Motor neuron (in vitro differentiated cells): ENCODE measurements at places on chromosomes 6 and 20.

GRCh38 chr6:139800837-139801236 lies 426.4 kb upstream of the CITED2 start:
- no peak for ATAC-seq

DNA sequence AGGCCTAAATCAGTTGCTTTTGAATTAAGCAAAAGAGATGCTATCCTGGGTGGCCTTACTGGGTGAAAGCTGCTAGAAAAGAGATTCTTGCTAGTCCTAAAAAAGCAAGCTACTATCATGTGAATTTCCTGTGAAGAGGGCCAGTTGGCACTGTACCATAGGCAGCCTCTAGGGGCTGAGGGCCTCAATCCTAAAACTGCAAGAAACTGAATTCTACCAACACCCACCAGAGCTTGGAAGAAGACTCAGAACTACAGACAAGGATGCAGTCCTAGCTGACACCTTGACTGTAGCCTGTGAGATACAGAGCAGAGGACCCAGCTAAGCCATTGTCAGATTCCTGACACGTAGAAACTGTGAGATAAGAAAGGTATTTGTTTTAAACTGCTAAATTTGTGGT lies 24.5 kb downstream of the CLIC5 start:
- no peak for ATAC-seq

GRCh38 chr6:148761527-148762011 lies 14.7 kb downstream of the UST start:
- ATAC-seq, result peak; percentile 6

- no peak for ATAC-seq
These were observed 811.1 kb downstream of the EYS start for GRCh38 chr6:64895945-64896344.

GRCh38 chr20:39210341-39211036 lies 248.3 kb downstream of the DHX35 start:
- ATAC-seq, result no peak

DNA sequence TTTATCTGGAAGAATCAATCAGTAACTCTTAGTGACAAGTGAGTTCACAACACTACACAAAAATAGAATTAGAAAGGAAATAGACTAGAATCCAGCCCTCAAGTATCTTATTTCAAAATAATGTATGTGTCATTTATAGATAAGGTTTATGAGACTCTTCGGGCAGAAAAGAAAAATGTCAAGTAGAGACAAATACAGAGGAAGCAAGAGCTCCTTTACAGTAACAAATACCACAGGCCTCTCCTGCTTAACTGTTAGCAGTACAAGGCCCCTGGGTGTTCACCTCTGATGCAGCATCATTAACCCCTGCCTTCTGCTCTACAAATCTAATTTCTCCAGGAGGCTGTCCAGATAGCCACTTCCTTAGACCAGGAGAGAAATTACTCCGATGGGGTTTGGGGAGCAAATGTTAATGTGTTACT lies 76.7 kb downstream of the UBE3D start:
- ATAC-seq, result no peak

GRCh38 chr6:113786168-113786567 lies 71.0 kb upstream of the MARCKS start:
- no peak for ATAC-seq

DNA sequence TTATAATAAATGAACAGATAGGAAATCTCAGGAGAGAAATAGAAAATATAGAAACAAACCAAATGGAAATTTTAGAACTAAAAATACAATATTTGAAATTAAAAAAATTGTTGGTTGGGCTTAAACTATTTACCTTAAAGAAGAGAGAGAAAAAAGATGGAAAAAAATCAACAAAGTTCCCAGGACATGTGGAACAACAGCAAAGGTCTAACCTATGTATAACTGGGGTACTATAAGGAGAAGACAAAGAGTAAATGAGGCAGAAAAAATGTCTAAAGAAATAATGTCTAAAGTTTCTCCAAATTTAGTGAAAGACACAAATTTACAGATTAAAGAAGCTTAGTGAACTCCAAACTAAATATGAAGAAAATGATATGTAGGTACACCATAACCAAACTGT lies 41.1 kb upstream of the ZBTB24 start:
- no peak for ATAC-seq

- no peak for ATAC-seq
These were observed 409.6 kb upstream of the CHD6 start for GRCh38 chr20:42027746-42028268.

- ATAC-seq, result no peak
These were observed 22.0 kb downstream of the ACSS1 start for GRCh38 chr20:25035921-25036320.

DNA sequence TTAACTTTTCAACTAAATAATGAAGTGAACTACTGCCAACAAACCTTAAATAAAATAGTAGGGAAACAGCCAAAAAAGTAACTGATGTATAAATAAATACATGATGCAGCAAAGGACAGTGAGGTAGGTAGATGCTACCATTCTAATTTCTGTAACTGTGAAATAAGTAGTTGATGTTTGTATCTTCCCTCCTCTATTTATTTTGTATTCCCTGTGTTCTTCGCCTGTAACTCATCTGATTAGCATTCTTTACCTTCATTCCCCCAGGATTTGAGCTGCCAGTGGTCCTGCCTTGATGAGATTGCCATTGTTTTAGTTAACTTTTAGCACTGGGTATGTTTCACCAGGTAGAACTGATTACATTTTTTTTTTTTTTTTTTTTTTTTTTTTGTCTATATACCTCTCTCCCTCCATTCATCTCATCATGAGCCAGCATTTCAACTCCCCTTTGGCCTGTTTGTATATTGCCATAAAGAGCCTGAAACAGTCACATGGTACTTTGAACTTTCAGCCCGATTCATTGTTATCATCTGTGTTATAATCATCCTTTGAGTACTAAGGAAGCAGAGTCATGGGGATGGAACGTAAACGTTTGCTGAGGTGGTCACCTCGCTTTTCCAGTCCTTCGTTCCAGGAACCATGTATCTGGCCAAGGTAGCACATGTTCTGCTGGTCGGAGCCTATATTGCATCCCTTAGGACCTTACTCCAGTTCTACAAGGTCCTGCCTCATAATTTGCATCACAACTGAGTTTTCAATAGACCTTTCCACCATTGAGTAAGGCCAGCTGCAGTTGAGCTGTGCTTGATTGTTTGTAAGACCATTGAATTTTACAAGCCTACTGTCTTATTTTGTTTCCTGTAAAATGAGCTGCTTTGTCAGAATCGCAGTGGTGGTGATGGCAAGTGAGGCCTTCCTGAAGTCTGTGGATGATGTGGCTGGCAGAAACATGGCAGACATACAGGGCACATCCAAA lies 107.6 kb downstream of the JAG1 start:
- ATAC-seq, result no peak

- ATAC-seq, result peak; percentile 29
These were observed 6.9 kb upstream of the PPP1R3G start for GRCh38 chr6:5078121-5078669.

DNA sequence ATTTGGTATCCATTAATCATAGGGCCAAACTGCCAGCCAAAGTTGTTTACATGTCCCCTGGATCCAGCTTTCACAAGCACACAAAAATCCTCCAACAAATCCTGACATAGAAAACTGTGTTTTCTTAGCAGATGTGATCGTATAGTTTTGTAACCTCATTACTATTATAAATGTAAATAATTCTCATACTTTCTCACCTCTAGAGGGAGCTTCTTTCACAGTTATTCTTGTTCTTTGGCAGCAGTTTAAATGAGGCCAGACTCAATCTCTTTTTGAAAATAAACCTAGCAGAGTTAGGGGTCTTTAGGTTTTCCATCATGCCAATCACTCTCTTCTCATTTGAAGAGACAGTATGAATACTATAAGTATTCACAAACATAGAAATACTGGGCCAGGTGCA lies 17.0 kb upstream of the ZNF318 start:
- ATAC-seq, result no peak

DNA sequence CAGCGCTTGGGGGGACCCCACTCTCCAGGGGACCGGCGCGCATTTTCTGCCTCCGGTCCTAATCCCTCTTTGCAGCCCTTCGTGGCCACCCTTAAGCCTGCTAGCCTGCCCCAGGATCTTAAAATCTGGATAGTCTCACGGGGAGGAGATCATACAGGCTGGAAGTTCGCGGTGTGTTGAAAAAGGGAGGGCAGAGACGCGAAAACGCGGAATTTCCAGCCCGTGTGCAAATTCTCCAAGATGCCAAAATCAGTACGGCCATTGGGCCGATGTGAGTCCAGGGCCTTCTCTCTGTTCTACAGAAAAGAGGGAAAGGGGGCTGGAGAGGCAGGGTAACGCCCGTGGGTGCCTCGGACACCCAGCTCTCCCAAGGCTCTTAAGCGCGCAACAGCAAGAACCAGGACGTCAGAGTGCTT lies 9.4 kb downstream of the NR2E1 start:
- no peak for ATAC-seq

DNA sequence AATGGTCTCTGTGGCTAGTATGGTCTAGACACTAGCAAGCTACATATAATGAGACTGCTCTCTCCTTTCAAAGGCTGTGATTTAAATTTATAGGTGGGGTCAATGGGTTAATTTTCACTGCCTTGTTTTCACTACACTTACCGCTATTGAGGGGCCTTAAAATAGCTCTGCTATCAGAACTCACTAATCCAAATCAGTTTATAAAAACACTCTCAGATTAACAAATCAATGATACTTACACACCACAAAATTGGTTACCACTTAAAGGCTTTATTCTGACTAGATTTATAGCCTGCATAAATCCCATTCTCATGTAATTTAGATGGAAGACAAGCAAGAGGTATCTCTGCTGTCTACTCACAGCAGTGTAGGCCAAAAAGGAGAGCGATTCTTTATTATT lies 313.0 kb upstream of the AGPAT4 start:
- peak; percentile 85 for ATAC-seq

DNA sequence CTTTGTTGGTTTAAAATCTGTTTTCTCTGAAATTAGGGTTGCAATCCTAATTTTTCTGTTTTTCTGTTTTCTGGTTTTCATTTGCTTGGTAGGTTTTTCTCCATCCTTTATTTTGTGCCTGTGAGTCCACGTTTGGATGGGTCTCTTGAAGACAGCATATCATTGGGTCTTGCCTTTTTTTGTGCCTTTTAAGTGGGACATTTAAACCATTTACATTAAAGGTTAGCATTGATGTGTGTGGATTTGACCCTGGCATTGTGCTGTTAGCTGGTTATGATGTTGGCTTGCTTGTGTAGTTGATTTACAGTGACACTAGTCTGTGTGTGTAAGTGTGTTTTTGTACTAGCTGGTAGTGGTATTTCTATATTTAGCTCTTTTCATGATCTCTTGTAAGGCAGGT lies 28.0 kb upstream of the CST5 start:
- no peak for ATAC-seq

- no peak for ATAC-seq
These were observed 138.3 kb upstream of the INSM1 start for GRCh38 chr20:20229595-20229994.

- ATAC-seq, result peak; percentile 36
These were observed 230.7 kb upstream of the MARCKS start for GRCh38 chr6:113626475-113626874.

DNA sequence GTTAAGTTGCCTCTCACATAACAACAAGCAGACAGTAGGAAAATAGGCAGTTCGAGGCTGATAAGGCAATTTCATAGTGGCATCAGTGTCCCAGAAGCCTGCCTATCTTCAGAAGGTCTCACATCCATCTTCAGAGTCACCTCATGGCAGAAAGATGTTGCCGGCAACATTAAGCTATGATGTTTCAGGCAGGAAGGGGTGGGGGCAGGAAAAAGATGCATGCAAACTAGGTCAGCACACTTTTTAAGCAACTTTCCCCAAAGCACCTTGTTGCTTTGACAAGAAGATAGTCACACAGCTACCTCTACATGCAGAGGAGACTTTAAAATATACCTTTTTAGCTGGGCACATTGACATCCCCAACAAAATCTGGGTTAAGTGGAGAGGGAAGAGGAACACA lies 43.2 kb upstream of the SMIM8 start:
- ATAC-seq, result no peak

DNA sequence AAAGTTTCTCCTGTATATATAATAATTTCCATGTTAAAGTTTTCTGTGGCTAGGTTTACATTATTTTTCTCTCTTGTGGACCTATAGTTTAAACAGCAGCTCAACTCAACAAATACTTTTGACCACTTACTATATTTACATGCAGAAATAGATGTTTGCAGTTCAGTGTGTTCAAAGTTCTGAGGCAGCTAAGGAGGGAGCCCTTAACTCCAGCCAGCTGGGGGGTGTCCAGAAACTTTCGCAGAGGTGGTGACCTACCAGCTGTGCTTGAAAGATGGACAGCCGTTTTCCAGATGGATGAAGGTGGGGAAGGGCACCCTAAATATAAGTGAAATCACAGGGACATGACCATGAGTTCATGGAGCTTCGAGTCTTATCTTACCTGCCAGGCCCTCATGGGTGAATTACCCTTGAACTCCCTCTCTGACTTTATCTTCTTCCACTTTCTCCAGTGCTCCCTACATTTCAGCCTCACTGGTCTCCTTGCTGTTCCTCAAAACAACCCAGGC lies 33.4 kb downstream of the DHX35 start:
- no peak for ATAC-seq

DNA sequence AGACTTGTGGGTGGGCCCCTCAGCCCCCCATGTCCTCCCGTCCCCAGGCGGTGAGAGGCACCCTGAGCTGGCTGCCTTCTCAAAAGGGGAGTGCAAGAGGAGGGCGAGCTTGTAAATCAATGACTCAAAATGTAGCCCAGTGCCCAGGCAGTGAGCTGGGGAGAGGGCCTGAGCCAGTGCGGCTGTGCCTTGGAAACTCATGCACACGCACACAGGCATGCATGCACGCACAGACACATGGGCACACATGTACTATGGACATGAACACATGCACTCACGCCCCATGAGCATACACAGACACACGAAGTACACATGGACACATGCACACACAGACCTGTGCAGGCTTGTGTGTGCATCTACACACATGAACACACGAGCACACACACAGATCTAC lies 133.5 kb downstream of the TAF4 start:
- ATAC-seq, result no peak

DNA sequence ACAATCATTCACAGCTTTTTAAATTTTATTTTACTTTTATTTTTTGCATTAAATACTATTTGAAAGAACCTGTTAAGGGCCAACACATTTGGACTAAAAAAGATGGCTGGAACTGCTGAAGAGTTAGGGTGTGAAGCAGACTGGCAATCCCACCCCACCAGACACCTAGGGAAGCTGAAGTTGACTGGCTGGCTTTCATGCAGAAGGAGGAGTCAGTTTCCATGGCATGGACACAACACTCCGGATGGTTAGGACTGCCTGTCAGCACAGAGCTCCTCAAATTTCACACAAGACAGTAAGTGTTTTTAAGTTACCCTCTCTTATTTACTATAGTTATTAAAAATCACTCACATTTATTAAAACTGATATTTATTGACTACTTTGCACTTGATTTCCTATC lies at the start of gene ANKRD66:
ANKRD66 (plus strand) TSS at position 238 of the 400 bp plus-strand sequence. CDS start 5,016 bp downstream, outside the sequence.
- peak; percentile 80 for ATAC-seq

GRCh38 chr20:45044084-45044573 lies 56.8 kb downstream of the KCNS1 start:
- peak; percentile 64 for ATAC-seq
